ENCODE measurements at places on chromosomes 5 and 9.

GRCh38 chr5:33892620-33893137 lies 889 bp upstream of the ADAMTS12 start:
- no peak for DNase-seq

DNA sequence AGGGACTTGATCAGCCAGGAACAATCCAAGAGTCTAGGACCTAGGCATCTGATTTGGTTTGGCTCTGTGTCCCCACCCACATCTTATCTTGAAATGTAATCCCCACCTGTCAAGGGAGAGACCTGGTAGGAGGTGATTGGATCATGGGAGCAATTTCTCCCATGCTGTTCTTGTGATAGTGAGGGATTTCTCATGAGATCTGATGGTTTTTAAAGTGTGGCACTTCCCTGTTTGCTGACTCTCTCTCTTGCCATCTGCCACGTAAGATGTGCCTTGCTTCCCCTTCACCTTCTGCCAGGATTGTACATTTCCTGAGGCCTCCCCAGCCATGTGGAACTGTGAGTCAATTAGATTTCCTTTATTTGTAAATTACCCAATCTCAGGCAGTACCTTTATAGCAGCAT lies 201.7 kb upstream of the ACTBL2 start:
- no peak for DNase-seq

GRCh38 chr9:79694676-79695400 lies 123.1 kb downstream of the TLE4 start:
- DNase-seq: no peak

GRCh38 chr5:43620944-43621505 lies 18.0 kb downstream of the NNT start:
- no peak for DNase-seq

DNA sequence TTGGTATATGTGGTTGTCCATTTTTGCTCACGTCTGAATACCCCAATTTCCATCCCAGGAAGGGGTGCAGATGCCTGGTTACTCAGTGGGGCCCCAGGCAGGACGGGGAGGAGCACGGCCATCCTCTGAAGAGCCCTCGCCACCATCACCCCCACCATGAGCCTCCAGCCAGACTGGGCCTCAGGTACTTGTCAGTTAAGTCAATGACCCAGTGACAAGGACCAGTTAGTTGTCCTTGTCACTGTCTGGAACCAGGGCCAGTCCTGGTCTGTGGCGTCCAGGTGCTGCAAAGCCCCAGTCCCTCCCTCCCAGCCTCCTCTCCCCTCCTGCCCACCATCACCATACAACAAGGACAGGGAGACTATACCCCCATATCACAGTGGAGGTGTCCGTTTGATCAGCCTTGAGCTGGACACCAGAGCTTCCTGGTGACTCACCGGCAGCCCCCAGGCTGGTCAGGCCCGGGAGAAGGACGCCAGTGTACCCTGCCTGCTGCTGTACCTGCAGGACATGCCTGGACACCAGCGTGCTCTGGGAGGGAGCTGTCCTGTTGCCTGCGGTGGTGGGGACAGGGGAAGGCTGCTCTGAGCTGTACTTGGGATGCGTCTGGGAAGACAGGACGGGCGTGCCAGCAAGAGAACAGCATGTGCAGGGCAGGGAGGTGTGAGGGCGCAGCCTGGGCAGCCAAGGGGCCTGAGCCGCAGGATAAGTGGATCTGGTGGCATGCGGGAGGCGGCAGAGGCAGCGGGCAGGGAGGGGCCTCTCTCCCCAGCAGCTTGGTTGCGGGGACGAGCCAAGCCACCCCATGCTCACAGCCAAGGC lies 32.6 kb upstream of the TTLL11 start:
- DNase-seq: no peak

DNA sequence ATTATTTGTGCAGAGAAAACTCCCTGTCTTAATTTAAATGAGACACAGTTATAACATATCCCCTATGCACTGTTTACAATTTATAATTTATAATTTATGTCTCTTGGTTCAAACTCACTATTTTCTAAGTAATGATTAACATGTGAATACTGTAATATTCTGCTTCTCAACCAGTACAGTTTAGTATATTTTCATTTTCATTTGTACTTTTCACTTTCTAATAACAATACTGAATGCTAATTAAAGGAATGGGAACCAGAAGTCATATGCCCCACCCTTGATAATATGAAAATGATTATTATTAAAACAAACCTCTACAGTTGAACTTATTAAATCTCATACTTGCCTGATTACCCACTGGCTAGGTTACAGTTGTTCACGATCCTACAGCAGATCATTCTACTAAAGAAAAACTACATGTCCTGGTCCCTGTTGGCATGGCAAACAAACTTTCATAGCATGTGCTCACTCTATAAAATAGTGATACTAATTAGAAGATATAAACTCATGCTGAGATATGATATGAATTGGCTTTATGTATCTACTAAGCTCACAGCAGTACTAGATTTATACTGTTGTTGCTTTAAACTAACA lies 66.4 kb downstream of the POU5F2 start:
- DNase-seq: no peak

DNA sequence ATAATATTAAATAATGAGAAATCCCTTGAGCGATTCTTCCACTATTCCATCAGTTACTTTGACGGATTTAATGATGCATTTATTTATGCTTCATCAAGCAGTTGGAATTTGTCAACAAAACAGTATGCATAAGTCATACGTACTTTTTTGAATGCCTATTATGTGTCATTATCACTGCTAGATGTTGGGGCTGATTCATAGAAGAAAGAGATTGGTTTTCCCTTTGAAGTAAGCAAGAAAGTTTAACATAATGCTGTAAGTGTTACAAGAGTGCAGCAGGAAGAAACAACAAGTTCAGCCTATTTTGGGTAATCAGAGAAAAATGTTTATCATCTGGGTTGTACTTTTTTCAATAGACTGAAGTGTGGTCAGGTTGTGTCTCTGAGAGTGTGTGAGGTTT lies 121.2 kb upstream of the RANBP3L start:
- DNase-seq: no peak

Measured in hematopoietic multipotent progenitor cell (in vitro differentiated cells).